ENCODE measurements at places on chromosomes 7 and 10.

DNA sequence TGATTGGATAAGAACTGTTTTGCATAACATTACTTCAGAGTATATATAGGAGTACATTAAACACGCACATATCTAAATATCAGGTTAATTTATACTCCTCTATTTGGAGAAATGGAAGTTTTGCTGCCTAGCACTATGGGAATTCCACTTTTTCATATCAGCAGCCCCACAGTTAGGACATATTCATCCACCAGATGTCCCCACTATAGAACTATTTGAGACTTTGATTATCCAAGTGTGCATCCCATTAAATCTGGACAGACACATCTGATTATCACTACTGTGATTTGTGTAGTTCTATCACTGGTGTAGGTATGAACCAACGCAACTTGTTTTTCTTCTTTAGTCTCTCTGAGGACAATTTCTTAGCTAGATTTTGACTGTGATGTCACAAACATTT lies 345.7 kb downstream of the THSD7A start:
- no peak for DNase-seq

DNA sequence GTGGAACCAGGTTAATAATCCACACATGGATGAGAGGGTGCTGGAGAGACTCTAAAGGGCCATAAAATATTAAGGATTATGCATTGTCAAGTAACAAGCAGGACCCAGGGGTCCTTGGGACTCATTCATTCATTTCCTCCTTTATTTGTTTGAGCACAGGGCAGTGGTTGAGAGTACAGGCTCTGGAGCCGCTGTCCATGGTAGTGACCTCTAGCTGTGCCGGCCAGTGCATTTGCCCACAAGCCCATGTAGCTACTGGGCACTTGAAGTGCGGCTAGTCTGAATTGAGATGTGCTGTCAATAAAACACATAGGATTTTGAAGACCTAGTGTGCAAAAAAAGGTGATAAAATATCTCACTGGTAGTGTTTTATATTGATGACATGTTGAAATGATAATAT lies 137.6 kb downstream of the C10orf105 start:
- DNase-seq, result no peak

DNA sequence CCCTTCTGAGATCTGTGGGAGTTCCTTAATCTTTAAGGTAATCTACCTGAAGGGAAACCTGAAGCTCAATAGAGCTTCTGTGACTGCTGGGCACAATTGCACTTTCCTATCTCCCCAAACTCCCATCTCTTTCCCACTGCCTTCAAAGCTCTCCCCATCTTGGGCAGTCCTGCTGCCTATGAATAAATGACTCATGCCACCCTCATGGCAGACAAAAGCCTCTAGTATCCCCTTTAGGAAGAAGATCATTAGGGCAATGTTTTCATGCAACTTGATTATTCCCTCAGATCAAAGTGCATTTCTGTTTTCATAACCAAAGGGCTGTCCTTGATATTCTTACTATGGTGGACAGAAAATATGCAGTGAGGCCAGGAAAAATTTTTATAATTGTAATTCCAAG lies 704.9 kb upstream of the LRRN3 start:
- DNase-seq, result no peak

- DNase-seq, result no peak
Measured at GRCh38 chr7:126378642-126379041, 874.1 kb downstream of the GRM8 start.

- DNase-seq, result no peak
Measured at GRCh38 chr7:105779856-105780780, 96.3 kb downstream of the ATXN7L1 start.

GRCh38 chr7:55107946-55108345 lies 89.1 kb downstream of the EGFR start:
- no peak for DNase-seq

GRCh38 chr10:11170993-11171851 lies 153.6 kb downstream of the CELF2 start:
- DNase-seq, result peak; percentile 57
